Omental fat pad (tissue), 4 donors: ENCODE measurements at places on chromosomes 13 and 19. TPM values are rescaled to one million over a fixed set of nuclear protein-coding genes. Genes with fewer than 3 reads are reported as not detected.

DNA sequence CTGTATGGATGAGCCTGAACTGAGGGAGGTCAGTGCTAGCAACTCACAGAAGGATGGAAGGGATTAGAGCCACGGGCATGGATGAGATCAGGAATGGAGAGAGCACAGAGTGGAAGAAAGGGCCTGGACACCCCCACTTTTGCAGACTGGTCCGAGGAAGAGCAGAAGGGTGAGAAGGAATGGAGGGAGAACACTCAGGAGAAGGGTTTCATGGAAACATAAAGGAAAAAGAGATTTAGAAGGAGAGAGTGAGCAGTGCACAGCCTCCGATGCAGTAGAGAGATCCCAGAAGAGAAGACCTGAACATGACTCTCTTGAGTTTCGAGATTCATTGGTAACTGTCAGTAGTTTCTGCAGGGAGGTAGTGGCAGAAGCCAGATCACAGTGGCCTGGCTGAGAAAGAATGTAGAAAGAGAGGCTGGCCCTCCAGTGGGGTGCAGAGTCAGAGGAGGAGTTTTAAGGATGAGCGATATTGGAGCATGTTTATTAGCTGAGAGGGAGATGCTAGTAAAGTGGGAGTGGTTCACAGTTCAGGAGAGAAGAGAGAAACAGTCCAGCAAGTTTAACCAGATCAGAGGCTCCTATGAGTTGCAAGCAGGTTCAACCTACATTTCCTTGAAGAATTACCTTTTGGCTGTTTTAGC lies 108.9 kb downstream of the ZAR1L start:
- no peak for DNase-seq

DNA sequence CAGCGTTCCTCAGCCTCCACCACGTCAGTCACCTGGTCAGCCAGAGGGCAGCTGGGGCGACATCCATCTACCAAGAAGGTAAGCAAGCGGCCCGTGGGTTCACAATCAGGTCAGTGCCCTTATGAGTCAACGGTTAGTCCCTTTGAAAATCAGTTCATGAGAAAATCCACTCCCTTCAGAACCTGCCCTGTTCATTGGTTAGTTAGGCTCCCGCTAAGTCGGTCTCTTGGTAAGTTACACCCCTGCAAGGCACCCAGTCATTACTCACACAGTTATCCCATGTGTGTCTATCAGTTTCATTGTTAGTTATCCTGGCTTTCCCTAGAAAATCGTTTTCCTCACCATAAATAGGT lies 564 bp downstream of the SIGLECL1 start:
- DNase-seq = no peak

DNA sequence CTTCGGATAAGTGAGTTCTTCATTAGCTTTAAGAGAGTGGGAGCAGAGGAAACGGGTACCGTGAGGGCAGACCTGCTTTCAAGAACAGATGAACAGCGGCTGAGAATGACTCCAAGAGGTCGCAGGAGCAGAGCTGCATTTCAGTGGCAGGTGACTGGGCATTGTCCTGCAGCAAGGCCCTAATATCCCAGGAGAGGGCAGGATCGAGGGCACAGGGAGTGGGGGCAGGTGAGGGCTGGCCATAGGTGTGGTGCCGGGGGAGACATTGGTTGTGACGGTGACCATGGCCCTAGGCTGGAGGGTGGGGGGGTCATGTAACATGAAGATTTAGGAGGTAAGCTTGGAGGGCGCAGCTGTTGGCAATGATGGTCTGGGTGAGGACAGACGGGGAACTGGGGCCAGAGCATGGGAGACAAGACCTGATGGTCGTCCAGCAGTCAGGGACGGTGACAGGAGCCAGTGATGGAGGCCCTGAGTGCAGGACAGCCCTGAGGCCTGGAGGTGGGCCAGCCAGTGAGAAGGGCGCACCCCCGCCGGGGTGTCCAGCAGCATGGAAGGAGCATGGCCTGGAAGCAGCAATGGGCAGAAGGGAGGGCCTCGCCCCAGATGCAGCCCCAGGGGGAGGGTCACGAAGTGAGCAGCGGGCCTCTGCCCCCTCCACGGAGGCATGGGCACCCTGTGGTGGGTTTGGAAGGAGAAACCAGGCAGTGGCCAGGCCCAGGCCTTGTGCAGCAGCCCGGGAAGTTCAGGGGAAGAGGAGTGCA lies 29.2 kb upstream of the LAMP1 start:
- no peak for DNase-seq

- DNase-seq = peak; percentile 91
Observed at GRCh38 chr19:20237773-20238623, 71.0 kb downstream of the ZNF486 start.

- DNase-seq = no peak
Observed at GRCh38 chr13:111038887-111039286, 76.2 kb upstream of the ARHGEF7 start.

GRCh38 chr19:34712395-34713261 lies 21.4 kb upstream of the ZNF181 start:
- no peak for DNase-seq

Gene RNF17
- total RNA-seq = not detected

Gene FUT1
- 6.1 TPM for total RNA-seq

Gene SOX1
- not detected for total RNA-seq
